ENCODE measurements at places on chromosomes 7 and 10.

GRCh38 chr10:110413903-110414547 lies 83.7 kb upstream of the DUSP5 start:
- DNase-seq, result no peak

DNA sequence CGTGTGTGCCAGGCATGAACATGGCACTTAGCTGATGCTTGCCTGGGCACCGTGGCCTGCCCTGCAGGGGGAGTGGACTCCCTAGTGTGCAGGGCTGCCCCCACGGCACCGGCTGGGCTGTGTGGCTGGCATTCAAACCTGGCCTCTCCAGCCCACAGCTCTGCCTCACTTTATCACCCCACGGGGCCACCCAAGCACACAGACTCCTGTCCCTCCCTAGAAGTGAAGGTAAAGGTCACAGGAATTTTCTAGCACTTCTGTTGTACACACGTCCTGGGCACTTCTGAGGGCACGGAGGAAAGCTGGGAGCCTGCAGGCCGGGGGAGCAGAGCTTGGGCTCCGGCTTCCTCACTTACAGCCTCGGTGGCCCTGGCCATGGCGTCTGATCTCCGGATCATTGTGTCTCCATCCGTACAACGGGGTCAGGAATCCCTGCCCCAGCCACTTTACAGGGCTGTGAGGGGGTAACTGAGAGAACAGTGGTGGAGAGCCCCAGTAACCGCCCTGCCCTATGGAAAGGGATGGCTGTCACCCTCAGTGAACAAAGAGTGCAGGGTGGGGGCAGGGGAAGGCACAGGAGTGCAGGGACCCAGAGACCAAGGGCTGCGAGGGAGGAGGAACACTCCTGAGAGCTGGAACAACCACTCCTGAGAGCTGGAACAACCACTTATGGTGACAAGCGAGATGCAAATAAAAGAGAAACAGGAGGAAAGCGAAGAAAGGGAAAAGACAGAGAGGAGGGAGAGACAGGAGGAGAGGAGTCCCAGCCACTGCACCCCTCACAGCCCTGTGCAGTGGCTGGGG lies 3.9 kb upstream of the PYROXD2 start:
- no peak for DNase-seq

DNA sequence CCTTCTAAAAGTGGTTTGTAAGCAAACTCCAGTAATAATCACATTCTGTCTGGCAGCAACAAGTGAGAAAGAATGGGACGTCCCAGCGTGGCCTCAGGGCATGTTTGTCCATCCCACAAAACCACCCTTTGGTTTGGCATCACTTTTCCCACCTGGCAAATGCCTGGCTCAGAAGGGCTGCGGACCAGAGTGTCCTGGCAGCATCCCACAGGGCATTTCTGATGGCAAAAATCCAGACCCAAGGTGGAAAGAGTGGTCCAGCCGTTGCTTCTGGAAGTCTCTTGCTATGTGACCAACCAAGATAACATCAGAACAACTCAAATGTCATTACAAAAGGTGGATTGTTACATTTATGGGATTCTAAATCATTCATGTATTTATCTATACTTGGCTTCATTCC lies 174.4 kb downstream of the CREB5 start:
- DNase-seq, result no peak

- no peak for DNase-seq
Measured at GRCh38 chr7:18189500-18190126, 162.0 kb upstream of the PRPS1L1 start.

DNA sequence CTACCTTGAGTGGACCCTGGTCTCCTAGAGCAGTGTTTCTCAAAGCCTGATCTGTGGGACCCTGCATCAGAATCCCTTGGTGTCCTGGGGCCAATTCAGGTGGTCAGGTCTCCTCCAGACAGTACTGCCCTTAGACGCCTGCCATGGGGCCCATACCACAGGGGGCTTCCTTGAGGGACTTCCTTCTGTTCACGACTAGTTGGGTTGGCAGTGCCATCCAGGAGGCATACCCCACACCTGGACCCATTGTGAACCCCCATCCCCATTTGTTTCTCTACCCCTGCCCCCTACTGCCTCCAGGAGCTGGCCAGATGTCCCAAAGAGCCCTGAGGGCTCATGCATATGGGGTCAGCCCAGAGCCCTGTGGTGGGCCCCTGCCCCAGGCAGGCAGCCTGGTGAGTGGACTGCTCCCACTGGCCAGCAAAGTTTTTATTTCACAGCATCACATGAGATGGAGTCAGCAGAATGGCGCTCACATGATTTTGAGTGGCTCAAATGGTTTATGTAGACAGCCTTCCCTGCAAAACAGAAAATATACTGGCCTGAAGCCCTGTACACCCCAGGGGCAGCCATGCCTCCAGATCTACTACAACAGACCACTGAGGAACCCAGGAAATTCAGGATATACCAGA lies 259.9 kb upstream of the ZMIZ1 start:
- no peak for DNase-seq

GRCh38 chr10:96259150-96259549 lies 12.2 kb downstream of the BLNK start:
- no peak for DNase-seq

- DNase-seq, result no peak
Measured at GRCh38 chr10:29600067-29600466, 34.7 kb downstream of the SVIL start.

- DNase-seq, result no peak
Measured at GRCh38 chr7:6546498-6547251, 4.6 kb downstream of the GRID2IP start.

DNA sequence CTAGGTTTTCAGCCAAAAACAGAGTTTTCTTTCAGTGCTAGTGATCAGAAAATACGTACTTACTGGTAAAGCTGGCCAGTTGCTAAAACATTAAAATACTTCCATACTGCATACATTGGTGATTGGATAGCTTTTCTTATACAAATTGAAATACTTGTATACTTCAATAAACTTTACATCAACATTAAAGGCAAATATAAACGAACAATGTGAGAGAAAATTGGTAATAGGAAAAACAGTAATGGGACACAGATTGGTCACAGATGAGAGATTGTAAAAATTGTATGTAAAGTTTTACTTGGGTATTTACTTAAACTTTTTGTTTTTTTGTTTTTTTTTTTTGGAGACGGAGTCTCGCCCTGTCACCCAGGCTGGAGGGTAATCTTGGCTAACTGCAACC lies 391.7 kb downstream of the TFEC start:
- DNase-seq, result no peak

DNA sequence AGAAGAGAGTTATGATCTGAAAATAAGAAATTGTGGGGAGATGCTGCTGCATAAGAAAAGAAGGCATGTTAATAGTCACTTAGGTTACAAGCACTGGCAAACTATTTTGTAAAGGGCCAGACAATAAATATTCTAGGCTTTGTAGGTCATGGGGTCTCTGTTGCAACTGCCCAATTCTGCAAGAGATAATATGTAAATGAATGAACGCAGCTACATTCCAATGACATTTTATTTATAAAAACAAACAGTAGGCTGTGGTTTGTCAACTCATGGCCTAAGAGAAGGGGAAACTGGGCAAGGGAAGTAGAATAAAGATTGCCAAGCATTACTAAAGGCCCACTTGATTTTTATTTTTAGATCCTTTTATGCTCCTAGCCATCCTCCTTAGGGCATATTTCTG lies 133.1 kb downstream of the RAPGEF5 start:
- no peak for DNase-seq

- DNase-seq, result no peak
Measured at GRCh38 chr10:8504499-8504898, 450.0 kb downstream of the GATA3 start.

DNA sequence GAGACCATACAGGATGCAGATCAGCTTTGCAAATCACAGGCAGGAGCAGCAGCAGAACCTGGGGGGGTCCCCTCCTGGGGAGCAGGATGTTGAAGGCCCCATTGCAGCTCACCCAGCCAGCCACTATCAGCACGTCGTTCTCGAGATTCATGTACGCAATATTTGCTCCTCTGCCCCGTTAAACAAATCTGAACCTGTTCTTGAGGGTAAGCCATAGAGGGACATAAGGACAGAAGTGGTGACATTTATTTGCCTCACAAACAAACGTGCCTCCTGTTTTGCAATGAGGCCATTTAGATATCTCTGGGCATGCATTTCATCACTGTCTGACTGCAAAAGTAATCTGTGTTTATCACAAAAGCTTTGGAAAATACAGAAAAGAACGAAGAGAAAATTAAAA lies 87.3 kb upstream of the BAIAP2L1 start:
- DNase-seq, result no peak

GRCh38 chr7:26580064-26580591 lies 284.3 kb downstream of the SKAP2 start:
- no peak for DNase-seq

DNA sequence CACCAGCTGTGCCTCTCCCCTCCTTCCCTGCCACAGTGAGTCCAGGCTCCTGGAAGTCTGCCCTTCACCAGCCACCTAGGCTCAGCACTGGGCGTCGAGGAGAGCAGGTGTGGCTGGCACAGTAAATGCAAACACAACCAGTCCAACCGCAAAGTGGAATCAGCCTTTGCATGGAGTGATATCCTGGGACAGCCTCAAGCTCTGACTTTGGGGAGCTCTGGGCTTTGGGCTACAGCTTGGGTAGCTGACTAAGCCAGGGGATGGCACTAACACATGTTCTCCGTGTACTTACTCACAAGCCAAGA lies 312.4 kb downstream of the KCNMA1 start:
- DNase-seq, result no peak

DNA sequence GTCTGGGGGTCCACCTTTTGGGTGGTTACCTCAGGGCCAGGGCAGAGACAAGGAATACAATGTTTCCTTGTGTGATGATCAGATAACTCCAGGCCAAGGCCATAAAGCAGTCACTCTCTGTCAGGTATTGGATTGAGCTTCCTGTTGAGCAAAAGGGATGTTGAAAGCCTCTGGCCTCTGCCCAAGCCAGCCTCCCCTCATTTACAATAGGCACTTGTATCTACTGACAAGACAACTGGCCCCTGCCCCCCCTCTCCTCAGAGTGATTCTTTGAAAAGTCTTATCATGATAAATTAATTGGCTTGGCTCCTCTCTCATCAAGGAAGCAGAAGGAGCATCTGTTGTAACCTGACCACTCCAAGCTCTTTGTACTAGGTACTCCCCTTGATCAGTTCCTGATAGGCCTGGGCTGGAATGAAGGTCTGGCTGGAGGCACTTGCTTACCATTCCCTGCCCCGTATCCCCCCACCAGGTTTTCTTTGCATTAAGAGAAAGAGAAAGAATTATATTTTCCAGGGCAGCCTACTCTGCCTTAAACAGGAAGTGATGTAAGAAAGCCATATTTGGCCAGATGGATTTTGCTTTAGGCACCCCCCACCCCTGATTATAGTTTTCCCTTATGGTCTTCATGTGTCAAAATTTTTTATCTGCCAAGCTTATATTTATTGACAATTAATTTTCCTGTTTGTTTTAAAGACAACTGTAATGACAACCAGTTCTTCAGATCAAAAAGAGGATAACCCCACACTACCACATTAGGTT lies 42.1 kb upstream of the HPS1 start:
- DNase-seq, result no peak

DNA sequence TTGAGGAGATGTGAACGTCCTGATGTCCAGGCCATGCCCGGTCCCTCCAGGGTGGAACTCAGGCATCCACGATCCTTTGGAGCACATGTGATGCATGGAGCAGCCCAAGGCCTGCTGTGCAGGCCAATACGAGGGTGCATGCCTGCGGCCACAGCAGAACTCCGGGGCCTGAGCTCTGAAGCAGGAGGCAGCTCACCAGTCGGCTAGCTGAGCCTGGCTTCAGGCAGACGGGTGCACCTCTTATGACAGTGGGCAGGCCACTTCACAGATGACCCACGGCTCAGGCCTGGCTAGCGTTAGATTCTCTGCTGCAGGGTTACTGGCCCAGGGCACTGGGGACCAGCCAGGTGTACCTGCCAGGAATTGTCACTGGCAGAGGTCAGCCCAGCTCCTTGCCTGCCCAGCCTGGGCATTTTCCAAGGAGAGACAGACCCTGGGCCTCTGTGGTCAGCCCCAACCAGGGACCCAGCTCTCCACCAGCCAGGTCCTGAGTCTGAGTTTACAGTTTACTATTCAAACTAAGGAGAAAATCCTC lies 29.6 kb upstream of the INPP5A start:
- no peak for DNase-seq

- DNase-seq, result no peak
Measured at GRCh38 chr10:128422190-128422589, 296.0 kb upstream of the MKI67 start.

- no peak for DNase-seq
Measured at GRCh38 chr10:88974446-88975376, 15.9 kb upstream of the FAS start.

DNA sequence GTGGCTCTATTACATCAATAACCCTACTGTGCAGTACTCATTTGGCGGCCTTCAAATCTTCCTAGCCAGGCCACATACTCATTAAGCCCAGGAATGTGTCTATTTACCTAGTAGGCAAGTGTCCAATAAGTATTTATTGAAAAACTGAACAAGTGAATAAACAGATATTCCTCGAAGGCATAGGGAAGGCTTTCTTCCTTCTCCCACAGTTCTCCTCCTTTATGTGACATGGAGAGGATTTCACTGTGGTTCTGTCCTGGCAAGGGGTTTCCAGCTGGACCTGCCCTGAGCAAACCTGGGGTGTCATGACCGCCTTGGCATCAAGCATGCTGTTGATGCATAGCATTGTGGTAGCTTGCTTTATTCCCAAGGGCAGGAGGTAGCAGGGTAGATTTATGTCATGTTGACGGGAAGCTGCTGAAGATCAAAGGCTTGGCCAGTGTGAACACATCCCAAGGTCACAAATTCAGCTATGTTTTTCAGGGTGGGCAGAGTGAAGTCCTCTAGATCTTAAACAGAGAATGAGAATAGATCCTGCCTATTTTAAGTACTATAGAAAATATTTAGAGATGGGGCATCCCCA lies 195.1 kb downstream of the INHBA start:
- no peak for DNase-seq

DNA sequence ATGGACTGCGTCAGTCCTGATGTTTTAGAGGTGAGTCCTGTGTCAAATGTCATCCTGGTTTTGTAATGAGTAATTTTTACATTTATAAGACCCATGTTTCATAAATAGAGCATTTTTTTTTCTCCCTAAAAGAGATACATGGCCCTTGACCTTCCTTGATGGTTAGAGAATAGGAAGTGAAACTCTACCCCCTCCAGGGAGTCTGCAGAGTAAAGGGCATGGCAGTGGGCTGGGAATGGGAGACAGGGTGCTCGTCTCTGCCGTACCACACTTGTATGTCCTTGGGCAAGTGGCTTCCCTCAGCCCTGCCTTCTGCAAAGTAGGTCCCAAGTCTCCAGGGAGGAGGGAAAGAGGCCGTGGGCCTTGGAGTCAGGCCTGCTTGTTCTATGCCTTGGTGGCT lies 63.9 kb downstream of the WDFY4 start:
- DNase-seq, result no peak

DNA sequence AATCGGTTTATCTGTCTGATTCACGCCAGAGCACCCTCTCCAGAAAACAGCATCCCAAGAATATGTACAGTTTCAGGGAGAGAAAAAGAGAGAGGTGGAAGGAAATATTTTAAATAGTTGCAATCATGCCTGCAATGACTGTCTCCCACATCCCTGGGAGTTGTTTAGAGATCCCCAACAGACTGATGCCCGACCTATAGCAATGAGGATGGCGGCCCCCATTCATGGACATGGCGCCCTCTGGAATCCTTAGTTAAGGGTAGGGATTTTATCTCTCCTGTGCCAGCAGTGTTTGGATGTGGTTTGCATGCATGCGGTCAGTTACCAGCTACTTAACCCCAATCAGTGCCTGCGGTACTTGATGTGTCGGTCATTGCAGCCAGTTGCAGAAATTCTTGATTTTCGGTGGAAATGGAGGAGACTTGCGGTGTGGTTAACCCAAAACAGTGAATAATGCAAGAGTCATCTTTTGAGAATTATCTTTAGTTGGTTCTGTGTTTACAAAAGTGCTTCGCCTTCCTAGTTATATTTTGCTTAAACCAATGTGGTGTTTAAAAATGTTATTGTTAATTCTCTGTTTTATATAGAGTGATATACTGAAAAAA lies 186.0 kb upstream of the TCF7L2 start:
- no peak for DNase-seq

All from activated T-helper 1 cell treated with anti-CD3 and anti-CD28 coated beads, Interleukin-12 subunit alpha, Interleukin-12 subunit beta, Interleukin-2, Interleukin-4 antibody, amounts not matched to agents 30 ng/mL and 10 ng/mL and 1 ng/mL, durations not matched to agents 14 hours and 24 hours and 36 hours (primary cell).